ENCODE measurements at places on chromosomes 3 and 15. TPM values are rescaled to one million over a fixed set of nuclear protein-coding genes. Genes with fewer than 3 reads are reported as not detected.

GRCh38 chr15:75672646-75673425 lies 25.1 kb downstream of the SNX33 start:
- DNase-seq: no peak

- DNase-seq: no peak
Measured at GRCh38 chr3:101807888-101808287, 28.9 kb downstream of the NXPE3 start.

- DNase-seq: no peak
Measured at GRCh38 chr3:50467919-50468318, 35.5 kb downstream of the CACNA2D2 start.

- DNase-seq: peak; percentile 46
Measured at GRCh38 chr3:82293867-82294266, 532.4 kb upstream of the GBE1 start.

TGFBR2 gene
- total RNA-seq: 258 TPM

GRCh38 chr3:17990390-17990789 lies 248.0 kb upstream of the TBC1D5 start:
- no peak for DNase-seq

GRCh38 chr15:74869726-74870407 lies 3.3 kb downstream of the SCAMP2 start:
- no peak for DNase-seq

All from renal cortical epithelial cell (primary cell).